ENCODE measurements at places on chromosomes 4 and X.

- DNase-seq: no peak
These were observed 100.5 kb downstream of the TMEM131L start for GRCh38 chr4:153566631-153567150.

DNA sequence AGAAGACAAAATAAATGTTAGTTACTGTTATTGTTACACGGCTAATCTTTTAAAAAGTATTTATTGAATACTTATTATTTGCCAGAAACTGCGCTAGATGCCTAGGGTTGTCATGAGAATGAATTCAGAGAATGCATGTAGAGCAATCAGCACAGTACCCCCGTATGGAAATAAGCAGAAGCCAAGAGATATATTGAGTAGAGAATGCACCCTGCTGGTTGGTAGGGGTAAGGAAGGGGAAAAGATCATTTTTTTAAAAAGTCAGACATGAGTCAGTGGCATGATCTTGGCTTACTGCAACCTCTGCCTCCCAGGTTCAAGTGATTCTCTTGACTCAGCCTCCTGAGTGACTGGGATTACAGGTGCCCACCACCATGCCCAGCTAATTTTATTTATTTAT, 13.1 kb upstream of the DRP2 start:
- DNase-seq: no peak

GRCh38 chr4:45155081-45155777, 428.9 kb upstream of the GNPDA2 start:
- DNase-seq: no peak

GRCh38 chr4:30818541-30818940, 98.4 kb downstream of the PCDH7 start:
- DNase-seq: no peak

- no peak for DNase-seq
These were observed 36.7 kb upstream of the CXXC4 start for GRCh38 chr4:104531390-104531789.

GRCh38 chr4:160319221-160319867, 1216.5 kb downstream of the RAPGEF2 start:
- DNase-seq: no peak

GRCh38 chrX:47217121-47217851, 1.2 kb upstream of the CDK16 start:
- no peak for DNase-seq

GRCh38 chr4:56149591-56149990, 200.8 kb downstream of the CEP135 start:
- DNase-seq: no peak

- no peak for DNase-seq
These were observed 54.4 kb downstream of the STOX2 start for GRCh38 chr4:183959319-183960045.

DNA sequence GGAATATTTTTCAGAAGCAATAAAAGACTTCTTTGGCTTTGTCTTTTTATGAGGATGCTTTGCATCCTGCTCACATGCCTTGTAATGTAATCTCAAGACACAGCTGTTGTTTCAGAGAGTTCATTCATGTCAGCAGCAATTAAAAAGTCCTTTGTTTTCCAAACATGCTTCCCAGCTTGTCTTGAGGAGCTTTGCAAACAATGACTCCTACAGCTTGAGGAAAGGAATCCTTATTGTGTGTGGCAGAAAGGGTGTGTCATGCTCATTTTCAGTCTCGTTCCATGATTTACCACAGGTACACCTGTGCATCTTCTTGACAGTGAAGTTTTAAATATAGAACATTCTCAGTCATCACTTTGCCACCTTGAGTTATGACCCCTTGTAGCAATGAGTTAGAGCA, 139.2 kb upstream of the AADAT start:
- no peak for DNase-seq

DNA sequence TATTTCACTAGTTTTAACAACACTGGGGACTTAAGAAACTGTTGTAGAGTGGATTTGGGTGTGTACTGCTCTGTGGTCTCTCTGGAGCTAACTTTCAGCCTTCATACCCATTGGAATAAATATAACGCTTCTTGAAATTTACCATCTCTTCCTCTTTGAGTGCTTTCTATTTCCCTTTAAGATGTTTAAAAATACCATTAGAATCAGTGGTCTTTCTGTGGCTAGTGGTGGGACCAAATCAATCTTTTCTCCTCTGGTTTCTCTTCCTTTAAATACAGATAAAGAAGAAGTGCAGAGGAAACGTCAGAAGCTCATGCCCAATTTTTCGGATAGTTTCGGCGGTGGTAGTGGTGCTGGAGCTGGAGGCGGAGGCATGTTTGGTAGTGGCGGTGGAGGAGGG, 92.0 kb downstream of the NFKB1 start:
- no peak for DNase-seq

- DNase-seq: no peak
These were observed 42.9 kb downstream of the ACSL1 start for GRCh38 chr4:184782731-184783373.

GRCh38 chr4:173272996-173273395, 61.2 kb downstream of the HMGB2 start:
- no peak for DNase-seq

- no peak for DNase-seq
These were observed 694.4 kb upstream of the POU3F4 start for GRCh38 chrX:82813671-82814078.

GRCh38 chr4:73447671-73448070, 11.7 kb downstream of the AFP start:
- no peak for DNase-seq

- no peak for DNase-seq
These were observed 159.8 kb downstream of the DHRSX start for GRCh38 chrX:2340991-2341390.

DNA sequence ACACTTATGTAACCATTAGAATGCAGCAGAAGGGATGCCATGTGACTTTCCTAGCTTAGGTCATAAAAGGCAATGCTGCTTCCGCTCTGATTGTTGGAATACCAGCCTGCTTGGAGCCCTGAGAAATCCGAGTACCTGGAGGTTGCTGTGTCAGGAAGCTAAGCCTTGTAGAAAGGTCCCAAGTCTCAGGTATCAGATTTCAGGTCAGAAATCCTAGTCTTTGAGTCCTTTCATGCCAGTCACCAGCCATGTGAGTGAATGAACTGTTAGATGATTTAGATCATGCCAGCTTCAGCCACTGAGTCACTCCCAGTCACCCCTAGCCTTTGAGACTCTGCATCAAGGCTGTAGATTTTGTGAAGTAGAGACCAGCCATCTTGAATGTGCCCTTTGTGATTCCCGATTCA, 23.5 kb downstream of the RAP1GDS1 start:
- no peak for DNase-seq

DNA sequence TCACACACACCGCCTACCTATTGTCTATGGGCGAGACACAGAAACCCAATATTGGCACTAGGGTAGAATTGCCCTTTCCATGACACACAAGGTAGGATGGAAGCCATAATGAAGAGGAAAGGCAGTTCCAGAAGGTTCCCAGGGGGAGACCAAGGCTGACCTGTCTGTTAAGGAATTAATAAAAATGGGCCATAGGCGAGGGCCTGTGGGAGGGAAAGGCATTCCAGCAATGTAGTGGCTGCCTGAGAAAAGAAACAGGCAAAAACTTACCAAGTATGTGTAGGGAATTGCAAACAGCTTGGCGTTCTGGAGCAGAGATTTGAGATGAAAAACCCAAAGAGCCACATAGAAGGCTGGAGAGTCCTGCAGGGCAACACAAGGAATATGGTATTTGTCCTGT, 19.1 kb downstream of the MAGED2 start:
- DNase-seq: no peak

DNA sequence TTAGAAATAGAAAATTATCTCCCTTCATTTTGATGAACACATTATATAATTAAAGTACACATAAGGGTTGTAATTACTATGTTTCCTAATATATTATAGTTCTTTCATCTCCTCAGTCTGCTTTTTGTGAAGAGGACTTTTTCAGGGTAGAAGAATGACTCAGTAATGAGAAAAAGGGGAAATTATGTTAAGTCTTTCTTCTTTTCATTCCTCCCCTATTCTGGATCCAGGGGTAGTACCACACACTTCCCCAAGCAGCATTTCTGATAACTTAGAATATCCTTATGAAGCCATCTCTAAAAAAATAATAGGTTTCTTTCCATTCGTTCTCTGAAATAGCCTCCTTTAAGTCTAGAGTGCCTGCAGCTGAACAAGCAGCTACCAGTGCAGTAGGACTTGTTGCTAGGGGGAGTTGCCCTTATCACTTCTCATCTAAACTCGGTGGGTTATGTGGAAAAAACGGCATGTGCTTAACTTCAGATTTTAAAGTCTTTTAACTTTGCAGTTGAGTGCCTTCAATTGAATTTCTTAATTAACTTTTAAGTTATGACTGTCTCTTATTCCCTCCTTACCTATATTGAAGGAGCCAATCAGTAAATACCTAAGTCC, 184.8 kb downstream of the ARHGAP24 start:
- no peak for DNase-seq

- DNase-seq: no peak
These were observed 1.6 kb upstream of the LIN54 start for GRCh38 chr4:83012200-83012686.

- DNase-seq: no peak
These were observed 12.4 kb upstream of the EOLA2 start for GRCh38 chrX:149950681-149951080.

GRCh38 chr4:141646969-141647368, 10.6 kb downstream of the IL15 start:
- DNase-seq: no peak

GRCh38 chr4:177582992-177583391, 140.8 kb upstream of the AGA start:
- DNase-seq: no peak

DNA sequence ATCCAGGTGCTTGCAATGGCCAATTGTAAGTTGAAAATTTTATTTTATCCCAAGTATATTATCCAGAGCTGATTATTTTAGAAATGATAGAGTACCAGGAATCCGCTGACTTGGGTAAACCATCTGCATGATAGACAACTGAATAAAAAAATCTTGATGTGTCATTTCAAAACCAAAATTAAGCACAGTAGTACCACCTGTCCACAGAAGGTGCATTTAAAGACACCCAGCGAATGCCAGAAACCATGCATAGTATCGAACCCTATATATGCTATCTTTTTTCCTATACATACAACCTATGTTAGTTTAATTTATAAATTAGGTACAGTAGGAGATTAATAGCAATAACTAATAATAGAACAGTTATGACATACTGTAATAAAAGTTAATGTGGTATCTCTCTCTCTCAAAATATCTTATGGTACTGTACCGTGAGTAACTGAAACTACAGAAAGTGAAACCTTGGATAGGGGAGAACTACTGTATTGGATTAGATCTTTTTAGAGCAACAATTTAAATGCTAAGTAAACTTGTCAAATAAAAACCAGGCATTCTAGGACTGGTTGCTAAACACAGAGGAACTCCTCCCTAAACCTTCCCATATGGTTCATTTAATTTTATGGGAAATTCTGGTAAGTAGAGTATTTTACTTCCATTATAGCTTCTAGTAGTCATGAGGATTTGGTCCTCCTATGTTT, 6.2 kb downstream of the NEIL3 start:
- no peak for DNase-seq

DNA sequence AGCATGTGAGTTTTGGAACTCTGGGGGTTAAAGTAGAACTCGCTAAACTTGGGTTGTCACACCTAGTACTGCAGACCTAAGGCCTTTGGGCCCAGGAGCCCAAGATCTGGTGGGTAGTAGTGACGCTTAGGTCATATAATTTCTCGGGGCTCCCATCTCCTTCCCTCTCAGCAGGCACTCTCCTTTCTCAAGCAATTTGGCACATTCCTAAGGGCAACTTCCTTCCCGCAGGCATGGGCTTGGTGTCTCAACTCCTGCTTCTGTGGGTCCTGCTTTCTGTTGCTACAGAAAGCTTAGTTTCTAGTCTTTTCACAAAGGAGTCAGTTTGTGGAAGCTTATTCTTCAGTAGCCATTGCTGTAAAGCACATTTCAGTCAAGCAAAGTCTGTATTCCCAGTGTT, 10.4 kb upstream of the EDA start:
- no peak for DNase-seq

- no peak for DNase-seq
These were observed 324.8 kb upstream of the DDX53 start for GRCh38 chrX:22674932-22675331.

DNA sequence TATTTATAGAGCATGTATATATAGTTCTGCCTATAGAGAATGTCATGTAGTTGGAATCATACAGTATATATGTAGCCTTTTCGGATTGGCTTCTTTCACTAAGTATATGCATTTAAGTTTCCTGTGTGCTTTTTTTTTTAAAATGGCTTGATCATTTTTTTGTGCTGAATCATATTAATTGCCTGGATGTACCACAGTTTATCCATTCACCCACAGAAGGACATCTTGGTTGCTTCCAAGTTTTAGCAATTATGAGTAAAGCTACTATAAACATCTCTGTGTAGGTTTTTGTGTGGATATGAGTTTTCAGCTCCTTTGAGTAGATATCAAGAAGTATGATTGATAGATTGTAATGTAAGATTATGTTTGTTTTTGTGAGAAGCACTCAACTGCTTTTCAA, 23.8 kb downstream of the PTTG2 start:
- no peak for DNase-seq

- no peak for DNase-seq
These were observed 39.7 kb upstream of the DCLK2 start for GRCh38 chr4:150038335-150039076.

DNA sequence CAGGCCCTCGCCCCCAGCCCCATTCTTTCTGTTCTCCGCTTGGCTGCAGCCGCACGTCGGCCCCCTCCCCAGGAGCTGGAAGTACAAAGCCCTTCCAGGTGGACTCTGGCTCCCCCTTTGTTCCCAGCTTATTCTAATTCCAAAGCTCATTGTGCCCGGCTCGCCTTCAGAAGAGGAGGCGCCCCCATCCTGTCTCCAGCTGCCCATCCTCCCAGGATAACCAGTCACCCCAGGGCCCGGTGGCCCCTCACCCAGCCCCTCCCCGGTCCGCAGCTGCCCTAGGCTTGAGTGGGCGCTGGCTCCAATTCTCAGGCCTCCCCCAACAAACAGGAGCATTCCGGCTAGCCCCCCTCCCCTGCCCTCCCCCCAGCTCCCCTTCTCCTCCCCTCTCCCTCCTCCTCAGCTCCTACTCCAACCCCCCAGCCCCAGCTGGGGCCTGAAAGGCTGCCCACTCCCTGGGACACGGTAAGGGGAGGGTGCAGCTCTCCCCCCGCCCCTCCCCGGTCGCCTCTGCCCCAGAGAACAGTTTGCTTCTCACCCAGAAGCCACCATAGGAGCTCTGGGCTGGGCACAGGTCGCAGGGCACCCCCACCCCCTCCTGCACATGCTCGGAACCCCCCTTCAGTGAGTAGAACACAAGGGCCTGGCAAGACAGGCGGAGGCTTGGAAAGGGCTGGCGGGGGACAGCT, 3.1 kb upstream of the SLC6A8 start:
- DNase-seq: no peak

GRCh38 chr4:83231620-83232076, 53.0 kb downstream of the COQ2 start:
- no peak for DNase-seq

GRCh38 chrX:63525491-63525890, 174.4 kb upstream of the SPIN4 start:
- no peak for DNase-seq

DNA sequence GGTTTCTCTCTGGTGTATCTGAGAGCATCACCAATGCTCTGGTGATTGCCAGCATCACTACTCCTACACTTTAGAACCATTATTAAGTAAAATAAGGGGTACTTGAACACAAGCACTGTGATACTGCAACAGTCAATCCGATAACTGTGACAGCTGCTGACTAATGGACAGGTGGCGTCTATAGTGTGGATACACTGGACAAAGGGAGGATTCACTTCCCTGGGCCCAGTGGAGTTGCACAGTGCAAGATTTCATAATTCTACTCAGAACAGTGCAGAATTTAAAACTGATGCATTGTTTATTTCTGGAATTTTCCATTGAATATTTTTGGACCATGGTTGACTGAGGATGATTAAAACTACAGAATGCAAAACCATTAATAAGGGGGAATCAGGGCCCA, 97.8 kb downstream of the SHROOM3 start:
- DNase-seq: no peak
